GF-D8 (cell line): ENCODE measurements at places on chromosomes 7 and 10.

GRCh38 chr7:98288064-98288823 lies 6.8 kb downstream of the BRI3 start:
- no peak for DNase-seq

DNA sequence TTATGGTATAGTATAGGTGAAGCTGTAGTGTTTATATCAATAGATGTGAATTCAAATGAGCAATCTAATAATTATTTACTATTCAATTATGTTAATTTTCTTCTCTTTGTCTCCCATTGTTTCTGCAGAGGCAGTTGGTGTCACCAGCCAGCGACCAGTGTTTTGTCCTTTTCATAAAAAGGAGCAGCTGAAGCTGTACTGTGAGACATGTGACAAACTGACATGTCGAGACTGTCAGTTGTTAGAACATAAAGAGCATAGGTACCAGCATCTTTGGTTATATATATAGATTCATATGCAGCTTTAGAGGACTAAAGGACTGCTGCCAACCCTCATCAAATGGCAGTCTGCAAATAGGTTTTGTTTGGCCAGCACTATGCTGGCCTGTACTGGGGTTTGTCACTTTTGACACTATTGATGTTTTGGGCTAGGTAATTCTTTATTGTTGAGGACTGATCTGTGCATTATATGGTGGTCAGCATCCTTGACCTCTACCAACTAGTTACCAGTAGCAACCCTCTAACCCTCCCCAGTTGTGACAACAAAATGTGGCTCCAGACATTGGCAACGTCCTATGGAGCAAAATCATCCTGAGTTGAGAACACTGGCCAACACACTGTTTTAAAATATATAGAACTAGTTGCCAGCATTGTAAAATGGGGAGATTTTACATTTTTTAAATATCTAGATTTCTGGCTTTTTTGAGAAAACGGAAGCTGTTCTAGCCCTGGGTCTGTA lies 59.2 kb downstream of the TRIM24 start:
- no peak for DNase-seq

GRCh38 chr10:58104351-58104751 lies 163.3 kb downstream of the IPMK start:
- DNase-seq, result no peak

GRCh38 chr7:80530136-80530535 lies 18.3 kb upstream of the GNAT3 start:
- no peak for DNase-seq

- DNase-seq, result no peak
Observed at GRCh38 chr7:98802088-98802780, 67.6 kb downstream of the TMEM130 start.

DNA sequence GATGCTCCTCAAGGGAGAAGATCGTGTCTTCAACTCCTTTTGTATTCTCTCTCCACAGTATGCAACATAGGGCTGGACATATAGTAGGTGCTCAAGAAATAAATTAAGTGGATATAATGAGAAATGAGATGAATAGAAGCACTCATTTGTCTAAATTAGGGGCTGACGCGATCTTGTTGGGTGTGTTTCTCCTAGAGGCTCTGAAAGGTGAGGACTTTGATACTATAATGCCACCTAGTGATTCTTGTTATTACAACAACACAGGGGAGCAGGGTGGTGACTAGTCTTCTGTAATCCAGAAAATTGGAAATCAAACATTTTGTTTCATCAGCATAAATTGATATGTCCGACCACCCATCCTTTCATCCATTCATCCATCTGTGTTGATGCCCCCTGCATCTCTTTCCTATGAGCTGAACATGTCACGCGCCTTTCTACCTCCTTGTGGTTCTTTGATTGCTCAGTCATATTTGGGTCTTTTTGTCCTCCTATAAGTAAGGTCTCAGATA lies 3.5 kb upstream of the CFAP58 start:
- peak; percentile 28 for DNase-seq

- peak; percentile 85 for DNase-seq
Observed at GRCh38 chr7:38223306-38223705, 45.3 kb downstream of the STARD3NL start.

DNA sequence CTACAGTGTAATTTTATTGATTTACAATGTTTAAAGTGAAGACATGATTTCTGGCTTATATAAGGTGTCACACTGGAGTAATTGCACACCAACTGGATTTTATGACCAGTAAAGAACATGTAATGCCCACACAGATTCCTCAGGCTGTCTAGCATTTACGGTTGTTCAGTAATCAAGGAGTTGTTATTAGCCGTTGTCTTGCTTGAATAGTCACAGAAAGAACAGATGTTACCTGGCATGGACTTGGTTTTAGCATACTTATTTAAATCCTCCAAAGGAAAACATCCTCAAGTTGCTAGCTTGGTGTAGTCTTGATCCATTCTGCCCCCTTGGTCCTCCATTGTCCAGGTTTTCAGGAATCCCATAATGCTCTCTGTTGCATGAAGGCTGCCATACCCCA lies 65.8 kb downstream of the POU6F2 start:
- DNase-seq, result no peak

- DNase-seq, result no peak
Observed at GRCh38 chr7:100358857-100359212, 918 bp downstream of the PILRB start.

DNA sequence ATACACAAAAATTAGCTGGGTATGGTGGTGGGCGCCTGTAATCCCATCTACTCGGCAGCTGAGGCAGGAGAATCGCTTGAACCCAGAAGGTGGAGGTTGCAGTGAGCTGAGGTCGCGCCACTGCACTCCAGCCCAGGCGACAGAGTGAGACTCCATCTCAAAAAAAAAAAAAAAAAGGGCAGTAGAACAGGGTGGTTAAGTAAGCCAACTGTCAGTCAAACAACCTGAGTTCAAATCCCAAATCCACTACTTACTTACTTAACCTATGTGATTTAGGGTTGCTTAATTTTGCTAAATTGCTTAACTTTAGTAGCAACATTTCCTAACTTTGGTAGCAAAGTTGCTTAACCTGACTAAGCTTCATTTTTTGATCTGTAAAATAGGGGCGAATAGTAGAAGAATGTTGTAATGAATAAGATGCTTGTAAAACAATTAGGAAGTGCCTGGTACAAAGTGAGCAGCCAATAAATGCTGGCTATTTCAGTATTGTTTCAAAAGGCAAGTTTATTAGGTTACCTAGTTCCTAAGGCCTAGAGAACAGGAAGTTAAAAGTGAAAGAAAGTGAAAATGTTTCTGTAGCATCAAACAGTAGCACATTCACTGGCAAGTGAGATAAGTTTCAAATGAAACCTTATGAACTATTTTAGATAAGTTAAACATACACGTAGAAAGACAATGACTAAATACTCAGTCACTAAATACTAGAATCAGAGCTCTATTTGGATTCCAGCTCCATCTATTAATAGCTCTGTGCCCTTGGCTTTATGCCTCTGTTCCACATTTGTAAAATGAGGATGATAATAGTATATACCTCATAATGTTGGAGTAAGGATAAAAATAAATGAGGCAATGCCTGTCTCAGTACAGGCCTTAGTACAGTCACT lies 64.3 kb downstream of the HOXA1 start:
- peak; percentile 30 for DNase-seq

DNA sequence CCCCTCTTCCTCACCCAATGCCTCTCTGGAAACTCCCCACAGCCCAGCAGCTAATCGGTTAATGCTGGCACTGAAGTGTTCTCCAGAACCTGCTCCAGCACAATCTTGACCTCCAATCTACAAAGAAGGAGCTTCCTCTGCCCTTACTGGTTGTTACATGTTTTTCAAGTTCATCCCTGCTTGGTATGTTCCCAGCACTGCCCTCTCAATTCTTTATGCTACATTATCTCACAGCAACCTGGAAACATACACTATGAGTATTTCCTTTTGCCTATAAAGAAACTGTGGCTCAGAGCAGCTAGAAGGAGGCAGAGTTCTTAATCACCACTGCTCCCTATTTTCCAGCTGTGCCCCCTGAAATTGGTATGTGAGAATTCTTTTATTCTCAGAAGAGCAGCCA lies 84.1 kb upstream of the KMT2E start:
- no peak for DNase-seq
